ENCODE measurements at places on chromosomes 7 and 10.

GRCh38 chr7:128383776-128384175 lies 22.3 kb upstream of the PRRT4 start:
- DNase-seq: no peak

DNA sequence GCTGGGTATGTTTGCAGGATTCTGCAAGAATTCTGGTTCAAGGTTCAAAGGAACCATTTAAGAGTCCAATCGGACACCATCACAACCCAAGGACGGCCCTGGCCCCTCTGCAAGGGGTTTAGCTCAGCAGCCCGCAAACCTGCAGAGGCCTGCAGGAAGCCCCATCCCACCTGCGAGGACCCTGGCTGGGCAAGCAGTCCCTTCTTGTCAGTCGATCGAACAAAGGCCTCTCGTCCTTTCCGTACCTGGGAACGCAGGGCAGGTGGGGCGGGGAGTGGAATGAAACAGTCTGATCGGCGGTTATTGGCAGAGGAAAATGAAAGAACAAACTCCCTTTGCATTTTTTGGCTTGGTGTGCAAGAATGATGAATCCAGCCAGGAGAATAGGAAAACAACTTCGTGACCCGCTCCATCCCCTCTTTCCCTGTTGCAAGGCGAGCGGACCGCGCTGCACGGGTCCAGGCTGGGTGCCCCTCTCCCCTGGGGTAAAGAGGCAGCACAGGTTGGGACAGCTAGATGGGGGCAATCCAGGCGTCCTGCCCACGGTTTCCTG lies 73.7 kb downstream of the INSIG1 start:
- DNase-seq: no peak

- no peak for DNase-seq
These were observed 362.0 kb upstream of the NFE2L3 start for GRCh38 chr7:25789701-25790640.

DNA sequence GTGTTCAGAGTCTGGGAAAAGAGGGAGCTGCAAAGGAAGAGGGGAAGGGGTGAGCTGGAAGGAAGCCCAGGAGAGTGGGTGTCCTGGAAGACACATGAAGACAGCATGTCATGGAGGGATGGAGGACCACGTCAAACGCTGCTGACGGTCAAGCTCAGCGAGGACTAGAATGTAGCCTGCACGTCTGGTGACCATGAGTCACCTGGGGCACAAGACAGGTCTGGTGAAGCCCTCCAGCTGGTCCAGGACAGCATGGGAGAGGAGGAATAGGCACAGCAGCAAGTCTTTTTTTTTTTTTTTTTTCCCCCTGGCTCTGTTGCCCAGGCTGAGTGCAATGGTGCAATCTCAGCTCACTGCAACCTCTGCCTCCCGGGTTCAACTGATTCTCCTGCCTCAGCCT lies 19.6 kb upstream of the AMZ1 start:
- no peak for DNase-seq

DNA sequence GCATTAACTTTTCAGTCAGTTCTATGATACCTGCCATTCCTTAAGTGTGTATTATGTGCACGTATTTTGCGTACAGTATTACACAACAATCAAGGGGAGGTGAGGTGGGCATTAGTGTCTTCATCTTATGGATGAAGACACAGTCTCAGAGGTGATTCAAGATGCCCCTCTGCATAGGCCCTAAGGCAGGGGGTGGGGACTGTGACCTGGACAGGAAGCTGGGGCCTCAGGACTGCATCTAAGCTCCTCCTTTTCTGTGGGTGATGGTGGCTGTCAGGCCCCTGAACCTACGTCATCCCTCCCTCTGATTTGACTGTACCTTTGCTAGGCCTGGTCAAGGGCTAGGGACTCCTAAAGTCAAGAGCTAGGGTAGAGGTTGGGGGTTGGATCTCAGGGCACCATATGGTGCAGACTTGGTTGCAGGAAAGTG lies 38.9 kb downstream of the HK1 start:
- no peak for DNase-seq
